ENCODE measurements at places on chromosomes 7 and 10.

DNA sequence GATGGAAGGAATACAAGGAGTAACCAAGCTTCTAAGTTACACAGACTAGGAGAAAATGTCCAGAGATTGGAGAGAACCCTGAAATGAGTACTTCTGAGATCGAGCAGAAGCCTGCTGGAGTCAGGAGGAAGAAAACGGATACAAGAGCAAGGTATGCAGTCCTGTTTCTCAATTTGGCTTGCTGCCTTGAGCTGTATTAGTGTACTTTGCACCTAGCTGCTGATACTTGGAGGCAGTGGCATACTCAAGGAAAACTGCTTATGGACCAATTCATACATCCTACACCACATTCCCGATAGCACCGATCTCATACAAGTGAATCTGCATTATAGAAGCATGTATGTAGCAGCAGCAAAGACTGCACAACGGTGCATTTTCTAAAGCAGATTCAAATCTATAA is 14.4 kb downstream of the PIP4K2A start:
- no peak for DNase-seq

GRCh38 chr10:60208676-60209269 is 180.9 kb downstream of the ANK3 start:
- no peak for DNase-seq

DNA sequence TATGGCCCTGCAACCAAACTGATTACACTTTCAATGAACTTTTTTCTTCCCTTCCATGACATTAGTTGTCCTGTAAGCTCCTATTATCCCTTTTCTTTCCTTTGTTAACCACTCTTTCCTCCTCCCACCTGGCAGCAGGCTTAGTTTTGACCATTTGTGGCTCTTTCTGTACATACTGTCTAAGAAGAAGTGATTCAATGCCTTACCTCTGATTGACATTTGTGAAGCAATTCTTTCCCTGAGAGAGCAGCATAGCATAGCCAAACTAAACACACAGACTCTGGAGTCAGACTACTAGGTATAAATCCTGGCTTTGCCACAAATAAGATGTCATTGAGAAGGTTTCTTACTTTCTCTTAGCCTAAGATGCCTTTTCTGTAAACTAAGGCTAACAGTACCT is 48.9 kb downstream of the AHR start:
- DNase-seq: no peak

DNA sequence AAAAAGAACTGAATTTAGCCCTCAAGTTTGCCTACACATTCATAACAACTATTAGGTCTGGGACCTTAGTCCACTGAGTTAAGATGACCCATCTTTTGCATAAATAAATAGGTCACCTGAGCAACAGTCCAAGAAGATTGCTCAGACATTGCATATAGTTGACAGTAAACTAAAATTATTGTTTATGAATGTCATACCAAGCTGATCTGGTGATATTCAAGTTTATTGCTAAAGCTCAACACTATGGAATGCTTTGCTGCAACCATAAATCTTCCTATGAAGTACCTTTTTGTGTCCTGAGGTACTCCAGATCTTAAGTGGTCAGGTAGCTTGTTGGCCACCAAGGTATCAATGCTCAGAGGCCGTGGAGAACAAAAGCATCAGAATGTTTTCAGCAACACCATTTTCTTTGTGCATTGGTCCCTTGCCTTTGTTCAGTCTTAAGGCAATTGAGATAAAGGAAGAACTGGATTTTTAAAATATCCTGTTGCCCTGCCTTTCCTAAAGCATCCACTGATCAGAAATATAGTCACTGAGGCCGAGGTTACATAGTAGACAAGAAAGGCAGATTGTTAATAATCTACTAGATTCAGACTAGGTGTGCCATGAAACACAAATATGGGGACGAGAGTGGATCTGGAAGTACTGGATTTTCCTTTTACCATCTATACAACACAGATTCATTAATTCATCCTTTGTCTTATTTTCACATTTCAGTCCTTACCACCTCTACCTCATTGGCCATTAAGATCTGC is 321.3 kb downstream of the PTEN start:
- no peak for DNase-seq

- DNase-seq: no peak
Measured at GRCh38 chr7:47196106-47196645, 385.7 kb downstream of the TNS3 start.

DNA sequence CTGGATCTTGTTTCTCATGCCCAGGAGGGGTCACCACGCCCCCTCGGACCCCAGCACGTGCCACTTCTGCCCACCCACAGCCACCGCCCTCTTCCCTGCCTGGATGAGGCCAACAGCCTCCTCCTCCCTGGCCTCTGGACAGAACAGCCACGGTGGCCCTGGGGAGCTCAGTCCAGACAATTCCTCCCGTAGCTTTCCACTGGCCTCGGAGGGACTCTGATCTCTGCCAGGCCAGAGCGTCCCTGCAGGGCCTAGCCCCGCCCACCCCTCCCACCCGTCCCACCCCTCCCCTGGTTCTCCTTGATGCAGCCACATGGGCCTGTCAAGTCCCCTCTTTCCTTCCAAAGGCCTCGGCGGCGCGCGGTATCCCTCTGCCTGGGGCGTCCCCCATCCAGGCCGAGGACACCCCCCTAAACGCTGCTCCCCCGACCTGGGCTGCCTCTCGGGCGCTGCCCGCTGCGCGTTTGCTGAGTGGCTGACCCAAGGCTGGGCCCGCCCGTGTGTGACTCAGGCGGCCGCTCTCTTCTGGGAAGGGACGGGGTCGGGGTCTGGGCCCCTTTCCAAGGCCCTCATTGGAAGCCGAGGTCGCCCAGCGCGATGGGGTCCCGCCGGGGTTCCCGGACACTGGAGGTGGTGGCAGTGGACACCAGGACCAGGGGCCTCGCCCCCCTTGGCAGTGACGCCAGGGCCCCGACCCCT is 557 bp downstream of the TMEM120A start:
- DNase-seq: no peak

DNA sequence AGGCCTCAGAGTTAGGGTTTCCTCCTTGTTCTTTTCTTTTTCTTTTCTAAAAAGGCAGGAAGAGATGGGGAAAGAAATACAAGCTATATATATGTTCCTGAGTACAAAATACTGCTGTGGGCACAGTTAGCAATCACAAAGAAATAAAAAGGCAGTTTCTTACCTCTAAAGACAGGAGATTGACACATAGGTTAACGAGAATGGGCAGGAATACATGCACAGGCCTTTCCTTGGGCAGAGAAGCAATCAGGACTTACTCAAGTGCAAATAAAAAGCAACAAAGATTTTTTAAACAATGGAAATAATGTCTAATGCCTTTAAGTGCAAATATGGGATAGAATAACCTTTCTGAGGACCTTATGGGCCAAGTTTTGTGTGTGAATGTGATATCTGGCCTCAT is 119.5 kb upstream of the AGK start:
- no peak for DNase-seq

DNA sequence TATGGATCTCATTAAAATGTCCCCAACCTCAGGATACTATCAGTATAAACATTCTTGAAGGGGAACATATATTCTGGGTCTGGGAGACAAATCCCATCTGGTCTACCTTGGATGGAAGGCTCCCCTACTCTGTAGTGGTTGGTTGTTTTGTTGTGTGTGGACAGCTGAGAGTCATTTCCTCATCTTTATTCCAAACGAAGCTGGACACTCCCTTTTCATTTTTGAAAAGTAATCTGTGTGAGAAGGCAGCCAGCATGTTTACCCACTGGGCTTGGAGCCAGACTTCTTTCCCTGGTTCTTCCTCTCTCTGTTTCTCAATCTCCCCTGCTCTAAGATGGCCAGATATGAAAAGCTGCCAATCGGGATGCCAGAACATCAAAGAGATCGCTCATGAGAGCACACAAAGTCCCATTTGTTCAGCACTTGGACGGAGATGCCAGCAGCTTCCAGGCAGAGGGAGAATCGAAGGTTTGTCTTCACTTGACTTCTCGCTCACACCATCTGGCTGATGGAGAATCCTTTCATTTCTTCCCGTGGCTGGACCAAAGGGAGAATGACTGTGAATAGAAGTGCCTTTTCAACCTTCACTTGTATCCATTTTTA is 108.1 kb upstream of the AGR3 start:
- no peak for DNase-seq

GRCh38 chr10:110311357-110311949 is 6.7 kb upstream of the SMNDC1 start:
- DNase-seq: peak; percentile 32

GRCh38 chr10:14536241-14537213 is 205.8 kb upstream of the FRMD4A start:
- DNase-seq: peak; percentile 20

- no peak for DNase-seq
Measured at GRCh38 chr7:123372368-123372767, 162.0 kb downstream of the IQUB start.

DNA sequence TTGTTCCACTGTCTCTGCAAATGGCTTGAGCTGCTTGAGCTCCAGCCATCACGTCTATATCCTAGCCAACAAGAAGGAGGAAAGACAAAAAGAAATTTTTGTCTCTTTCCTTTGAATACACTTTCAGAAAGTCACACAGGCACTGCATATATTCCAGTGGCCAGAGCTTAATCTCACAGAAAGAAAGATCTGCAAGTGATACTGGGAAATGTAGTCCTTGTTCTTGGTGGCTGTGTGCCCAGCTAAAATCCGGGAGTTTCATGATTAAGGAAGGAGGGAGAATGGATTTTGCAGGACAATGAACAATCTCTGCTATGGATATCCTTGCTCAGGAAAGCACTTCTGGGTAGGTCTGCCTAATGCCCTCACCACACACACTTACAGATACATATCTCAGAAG is 19.5 kb upstream of the DLG5 start:
- DNase-seq: no peak

DNA sequence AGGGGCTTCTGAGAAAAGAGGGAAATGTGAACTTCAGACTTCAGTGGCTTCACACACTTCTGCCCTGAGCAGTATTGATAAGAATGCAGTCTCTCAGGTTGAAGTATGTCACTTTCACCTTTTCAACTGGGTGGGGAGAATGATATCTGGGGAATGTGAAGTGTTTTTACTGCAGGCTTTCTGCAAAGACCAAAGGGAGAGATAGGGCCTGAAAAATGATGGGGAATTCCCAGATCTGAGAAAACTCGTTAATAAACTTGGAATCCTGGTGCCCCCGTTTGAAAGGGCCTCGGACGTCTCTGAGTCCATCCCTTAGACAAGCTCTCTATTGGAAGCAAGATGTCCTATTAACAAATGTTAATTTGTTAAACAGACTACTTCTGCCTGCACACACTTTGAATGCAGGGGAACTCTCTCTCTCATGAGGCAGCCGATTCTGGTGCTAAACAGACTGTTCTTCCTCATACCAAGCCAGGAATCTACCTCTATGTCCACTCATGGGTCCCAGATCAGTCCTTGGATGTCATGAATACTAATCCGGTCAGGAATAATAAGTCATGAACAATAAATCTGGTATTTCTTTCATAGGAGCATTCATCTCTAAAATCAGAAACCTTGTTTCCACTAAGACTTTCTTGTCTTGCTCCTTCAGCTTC is 193.6 kb downstream of the JCAD start:
- no peak for DNase-seq

DNA sequence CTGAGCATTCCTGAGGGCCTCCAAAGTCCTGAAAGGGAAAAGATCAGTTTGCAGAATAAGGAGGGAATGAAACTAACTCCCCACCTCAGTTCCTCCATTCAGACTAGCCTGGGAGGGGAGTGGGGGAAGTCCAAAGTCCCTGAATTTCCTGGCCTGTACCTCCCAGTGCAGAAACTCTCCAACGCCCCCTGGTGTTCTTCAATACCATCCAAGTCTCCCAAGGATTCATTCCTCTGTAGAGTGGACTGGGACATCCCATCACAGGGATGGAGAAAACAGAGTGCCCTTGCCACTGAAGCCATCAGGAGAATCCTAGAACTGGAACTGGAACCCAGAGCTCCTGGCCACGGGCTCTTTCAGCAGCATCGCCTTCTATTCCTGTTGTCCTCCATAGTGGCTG is 1.6 kb upstream of the COL13A1 start:
- no peak for DNase-seq

GRCh38 chr7:108368466-108368865 is 87.8 kb downstream of the NRCAM start:
- no peak for DNase-seq

DNA sequence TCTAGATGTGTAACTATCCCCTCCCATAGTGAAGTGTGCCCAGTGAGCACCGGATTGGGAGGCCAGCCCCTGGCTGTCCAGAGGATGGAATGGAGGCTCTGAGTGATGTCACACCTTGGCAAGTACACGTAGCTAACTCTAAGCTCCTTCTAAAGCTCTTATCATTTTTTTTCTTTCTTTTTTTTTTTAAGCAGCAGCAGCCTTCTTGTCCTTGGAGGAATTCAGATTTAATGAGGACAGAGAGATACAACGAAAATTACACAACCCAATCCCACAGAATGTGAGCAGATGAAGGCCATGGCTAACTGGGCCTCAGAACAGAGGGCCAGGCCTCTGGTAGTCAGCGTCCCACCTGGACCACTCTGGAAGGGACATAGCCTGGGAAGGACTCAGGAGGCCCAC is 11.3 kb downstream of the TNS3 start:
- no peak for DNase-seq

DNA sequence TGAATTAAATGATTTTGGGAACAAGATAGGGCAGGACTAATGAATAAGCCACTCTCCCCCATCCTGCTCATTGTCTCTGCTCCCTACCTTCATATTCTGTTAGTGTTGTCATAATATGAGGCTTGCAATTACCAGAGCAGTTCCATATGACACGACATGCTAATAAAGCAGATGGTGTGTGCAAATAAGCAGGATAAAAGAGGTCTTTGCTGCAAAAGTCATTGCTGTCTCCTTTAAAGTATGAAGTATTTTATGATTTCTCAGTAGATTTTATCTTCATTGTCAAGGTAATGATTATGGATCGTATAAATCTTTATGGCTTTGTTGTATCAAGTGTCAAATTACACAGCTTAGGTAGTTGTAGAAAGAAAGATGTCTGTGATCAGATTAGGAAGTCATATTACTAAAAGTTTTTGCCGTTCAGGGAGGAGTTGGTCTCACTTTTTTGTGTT is 114.8 kb downstream of the SDK1 start:
- DNase-seq: no peak

- DNase-seq: no peak
Measured at GRCh38 chr10:4586776-4587175, 239.2 kb upstream of the AKR1E2 start.

DNA sequence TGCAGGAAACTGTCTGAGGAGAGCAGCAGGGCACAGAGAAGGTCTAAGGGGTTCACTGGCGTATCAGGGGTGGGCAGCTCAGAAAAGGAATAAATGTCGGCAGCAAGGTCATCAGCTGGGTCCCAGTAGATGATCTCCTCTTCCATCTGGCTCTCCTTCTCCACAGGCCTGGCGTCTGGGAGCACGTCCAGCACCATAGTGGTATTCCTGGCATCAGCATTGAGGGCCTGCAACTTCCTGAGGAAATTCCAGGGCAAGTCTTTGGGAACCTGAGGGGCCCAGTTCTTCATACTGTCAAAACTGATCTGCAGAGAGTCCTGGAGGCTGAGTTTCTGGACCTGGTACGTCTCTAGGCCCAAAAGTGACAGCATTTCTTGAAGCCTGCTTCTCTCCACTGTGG is 9.6 kb upstream of the MRPS24 start:
- no peak for DNase-seq
